ENCODE measurements at places on chromosomes 7 and 10.

DNA sequence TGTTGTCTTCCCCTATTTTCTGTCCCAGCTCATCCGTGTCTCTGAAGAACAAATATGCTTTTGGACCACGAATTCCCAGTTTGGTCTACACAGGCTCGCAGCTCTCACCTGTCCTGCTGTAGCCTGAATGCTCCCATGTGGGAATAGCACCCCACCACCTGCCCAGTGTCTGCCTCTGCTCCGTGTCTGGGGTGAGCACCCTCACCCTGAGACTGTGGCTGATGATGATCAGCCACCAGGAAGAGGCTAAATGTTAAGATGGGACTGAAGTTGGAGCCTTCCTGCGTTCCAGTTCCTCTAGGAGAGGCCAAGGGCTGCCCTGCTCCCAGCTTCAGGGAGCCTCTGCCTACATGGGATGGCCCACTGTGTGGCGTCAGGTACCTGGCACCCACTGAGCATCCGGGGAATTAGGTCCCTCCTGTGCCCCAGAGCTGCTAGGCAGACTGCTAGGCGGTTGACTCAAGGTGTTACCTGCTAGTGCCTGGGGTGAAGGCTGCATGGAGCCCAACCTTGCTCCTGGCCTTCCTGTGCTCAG, 3.7 kb downstream of the PGAM2 start:
- no peak for DNase-seq

DNA sequence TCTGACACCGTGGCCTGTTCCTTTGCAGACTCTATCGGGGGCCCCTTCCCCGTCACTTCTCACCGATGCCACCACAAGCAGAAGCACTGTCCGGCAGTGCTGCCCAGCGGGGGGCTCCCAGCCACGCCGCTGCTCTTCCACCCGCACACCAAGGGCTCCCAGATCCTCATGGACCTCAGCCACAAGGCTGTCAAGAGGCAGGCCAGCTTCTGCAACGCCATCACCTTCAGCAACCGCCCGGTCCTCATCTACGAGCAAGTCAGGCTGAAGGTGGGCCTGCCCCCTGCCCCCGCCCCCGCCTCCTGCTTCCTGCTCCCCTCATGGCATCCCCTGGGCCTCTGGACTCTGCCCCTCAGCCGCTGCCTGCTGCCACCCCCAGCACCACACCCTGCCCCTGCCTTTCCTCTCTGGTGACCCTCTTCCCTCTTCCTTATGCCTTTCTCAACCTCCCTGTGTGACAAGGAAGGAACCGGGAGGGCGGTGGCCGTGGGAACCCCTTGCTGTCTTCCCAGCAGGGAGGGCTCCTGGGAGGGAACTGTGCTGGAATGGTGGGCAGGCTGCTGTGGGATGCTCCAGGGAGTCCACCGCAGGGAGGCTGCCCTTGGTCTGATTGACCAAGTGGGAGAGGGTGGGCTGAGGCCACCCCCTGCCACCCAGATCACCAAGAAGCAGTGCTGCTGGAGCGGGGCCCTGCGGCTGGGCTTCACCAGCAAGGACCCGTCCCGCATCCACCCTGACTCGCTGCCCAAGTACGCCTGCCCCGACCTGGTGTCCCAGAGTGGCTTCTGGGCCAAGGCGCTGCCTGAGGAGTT, 77.5 kb downstream of the NEURL1 start:
- no peak for DNase-seq

- DNase-seq, result no peak
Observed at GRCh38 chr7:141700848-141701371, 1.1 kb downstream of the DENND11 start.

- DNase-seq, result no peak
Observed at GRCh38 chr7:2282185-2282751, 32.0 kb downstream of the SNX8 start.

DNA sequence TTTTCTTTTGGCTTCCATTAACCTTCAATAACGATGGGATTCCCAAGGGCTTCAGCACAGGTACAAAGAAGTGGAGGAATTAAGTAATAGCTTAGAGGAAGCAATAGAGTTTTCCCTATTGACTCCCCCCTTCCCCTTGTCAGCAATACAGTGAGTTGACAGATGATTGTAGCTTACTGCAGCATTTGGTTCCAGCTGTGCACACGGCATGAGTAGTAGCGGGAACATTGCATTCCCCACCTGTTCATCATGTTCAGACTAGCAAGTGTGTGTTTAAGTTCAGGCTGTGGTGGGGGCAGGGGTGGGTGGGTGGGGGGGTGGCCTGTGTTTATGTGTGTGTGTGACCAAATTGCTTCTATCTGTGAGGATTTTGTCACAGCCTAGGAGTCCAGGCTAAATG, 4.6 kb upstream of the ADRA2A start:
- DNase-seq, result no peak

DNA sequence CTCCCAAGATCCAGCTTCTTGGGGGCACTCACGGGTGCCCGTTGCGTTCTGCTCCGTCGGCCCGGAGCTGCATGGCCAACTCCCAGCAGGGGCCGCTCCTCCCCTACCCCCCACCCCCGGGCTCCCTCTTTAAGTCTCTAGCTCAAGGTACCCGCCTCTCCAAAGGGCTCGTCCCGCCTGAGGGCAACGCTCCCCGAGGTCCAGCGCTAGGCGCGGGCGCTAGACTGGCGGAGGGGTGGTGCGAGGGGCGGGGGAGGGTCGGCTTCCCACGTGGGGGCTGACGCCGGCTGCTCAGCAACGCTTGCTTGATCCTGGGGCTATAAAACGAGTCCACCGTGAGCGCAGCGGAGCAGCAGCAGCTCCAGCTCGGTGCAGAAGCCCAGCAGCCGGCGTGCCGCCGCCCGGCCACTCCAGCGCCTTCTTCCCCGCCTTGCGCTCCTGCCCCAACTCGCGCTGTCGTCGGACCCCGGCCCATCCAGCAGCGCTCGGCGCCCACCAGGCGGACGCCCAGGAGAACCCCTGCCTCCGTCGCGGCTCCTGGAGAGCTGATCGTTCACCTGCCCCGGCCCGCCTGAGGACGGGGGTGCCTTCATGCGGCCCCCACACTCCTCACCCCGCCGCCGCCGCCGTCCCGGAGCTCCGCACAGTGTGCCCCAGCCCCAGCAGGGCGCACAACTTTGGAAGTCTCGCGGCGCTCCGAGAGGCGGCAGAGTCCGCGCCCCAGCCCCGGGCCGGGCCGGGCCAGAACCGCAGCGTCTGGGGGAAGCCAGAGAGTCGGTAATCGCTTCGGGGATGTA, at the start of gene ADRA2A:
Gene ADRA2A (plus strand): TSS at position 348 of the 797 bp plus-strand sequence. CDS start 968 bp downstream, outside the sequence.
- peak; percentile 47 for DNase-seq

GRCh38 chr10:64059884-64060283, 538.7 kb downstream of the REEP3 start:
- no peak for DNase-seq

DNA sequence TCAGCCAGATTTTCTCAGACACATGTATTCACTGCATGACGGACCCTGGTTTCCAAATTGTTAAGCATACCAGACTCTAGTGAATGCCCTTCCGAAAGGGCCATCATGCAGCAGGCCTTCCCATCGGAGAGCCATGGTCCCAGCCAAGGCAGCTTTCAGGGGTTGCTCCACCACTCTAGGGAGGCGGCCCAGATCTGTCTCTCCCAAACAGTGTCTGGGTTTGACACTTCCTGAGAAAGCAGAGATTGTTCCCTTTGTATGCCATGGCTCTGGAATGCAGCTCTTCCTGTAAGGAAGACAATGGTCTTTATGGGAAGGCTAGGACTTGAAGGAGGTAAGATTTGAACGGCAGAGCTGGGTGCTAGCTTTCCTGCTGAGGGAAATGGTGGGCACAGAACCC, 178.8 kb upstream of the BMPER start:
- DNase-seq, result no peak

- no peak for DNase-seq
Observed at GRCh38 chr10:24382596-24382978, 173.6 kb downstream of the KIAA1217 start.

Measured in hypothalamus (tissue), 51 donors.